ENCODE measurements at places on chromosomes 1 and 21.

- no peak for DNase-seq
These were observed 178.6 kb downstream of the GIPC2 start for GRCh38 chr1:78224246-78224785.

GRCh38 chr1:42921769-42922168, 36.9 kb downstream of the SLC2A1 start:
- no peak for DNase-seq

GRCh38 chr1:63414691-63415365, 47.4 kb downstream of the ALG6 start:
- DNase-seq, result no peak

GRCh38 chr21:43739621-43740435, 20.9 kb downstream of the PDXK start:
- no peak for DNase-seq

GRCh38 chr1:17683598-17683997, 71.5 kb upstream of the ACTL8 start:
- no peak for DNase-seq

GRCh38 chr1:214451596-214451995, 99.8 kb downstream of the PTPN14 start:
- no peak for DNase-seq

- DNase-seq, result no peak
These were observed 8.5 kb downstream of the ERRFI1 start for GRCh38 chr1:8017495-8018197.

All from progenitor cell of endocrine pancreas (in vitro differentiated cells).